H1 (cell line): ENCODE measurements at places on chromosomes 3 and 15.

DNA sequence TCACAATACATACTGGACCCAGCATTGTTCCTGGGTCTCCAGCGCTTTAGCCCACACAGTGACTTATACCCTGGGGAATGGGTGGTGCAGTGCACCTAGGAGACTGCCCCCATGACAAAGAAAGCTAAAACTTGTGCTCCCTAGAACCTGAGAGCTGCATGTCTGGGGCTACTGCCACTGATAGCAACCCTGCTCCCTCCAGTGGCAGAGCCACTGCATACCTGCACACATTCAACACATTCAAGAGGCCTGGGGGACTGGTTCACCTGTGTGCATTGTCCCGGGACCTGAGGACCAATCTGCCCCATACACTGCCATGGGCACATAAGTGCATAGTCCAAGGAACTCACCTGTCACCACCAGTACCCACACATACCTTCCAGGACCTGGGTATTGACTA, 302.7 kb upstream of the MANF start:
- no peaks in the 10 kb centered on the region for H3K27me3 ChIP-seq
- no peaks in the 10 kb centered on the region for H3K4me1 ChIP-seq
- no peak for DNase-seq
- no peak overlapping the region for H3K4me3 ChIP-seq
- no peak overlapping the region for H3K27ac ChIP-seq
- H3K36me3 ChIP-seq, result peaks cover 7% of the 10 kb centered on the region; the same call in 1 of the 2 replicates

GRCh38 chr15:95327661-95328060, 1002.8 kb upstream of the NR2F2 start:
- no peak overlapping the region for H3K4me3 ChIP-seq
- H3K27me3 ChIP-seq, result no peaks in the 10 kb centered on the region
- peaks cover 3% of the 10 kb centered on the region for H3K4me1 ChIP-seq
- H3K27ac ChIP-seq, result no peak overlapping the region

DNA sequence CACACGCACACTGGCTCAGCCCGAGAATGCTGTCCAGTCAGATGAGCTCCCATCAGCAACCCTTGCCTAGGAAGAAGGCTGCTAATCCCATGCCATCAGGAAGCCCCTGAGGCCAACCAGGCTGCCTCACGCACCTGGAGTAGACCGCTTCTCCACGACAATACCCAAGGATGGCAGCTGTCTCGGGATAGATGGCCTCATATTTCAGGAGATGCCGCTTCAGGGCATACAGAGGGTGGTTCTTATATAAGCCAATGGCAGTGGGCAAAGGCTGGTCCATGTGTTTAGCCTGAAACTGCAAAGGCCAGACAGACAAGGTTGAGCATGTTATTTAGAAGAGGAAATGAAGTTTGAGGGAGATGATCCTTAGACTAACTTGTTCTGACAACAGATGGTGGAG, 22.2 kb downstream of the XPC start:
- no peak overlapping the region for H3K27ac ChIP-seq
- H3K27me3 ChIP-seq, result no peaks in the 10 kb centered on the region
- no peak overlapping the region for H3K4me3 ChIP-seq
- peaks cover 30% of the 10 kb centered on the region for H3K36me3 ChIP-seq

DNA sequence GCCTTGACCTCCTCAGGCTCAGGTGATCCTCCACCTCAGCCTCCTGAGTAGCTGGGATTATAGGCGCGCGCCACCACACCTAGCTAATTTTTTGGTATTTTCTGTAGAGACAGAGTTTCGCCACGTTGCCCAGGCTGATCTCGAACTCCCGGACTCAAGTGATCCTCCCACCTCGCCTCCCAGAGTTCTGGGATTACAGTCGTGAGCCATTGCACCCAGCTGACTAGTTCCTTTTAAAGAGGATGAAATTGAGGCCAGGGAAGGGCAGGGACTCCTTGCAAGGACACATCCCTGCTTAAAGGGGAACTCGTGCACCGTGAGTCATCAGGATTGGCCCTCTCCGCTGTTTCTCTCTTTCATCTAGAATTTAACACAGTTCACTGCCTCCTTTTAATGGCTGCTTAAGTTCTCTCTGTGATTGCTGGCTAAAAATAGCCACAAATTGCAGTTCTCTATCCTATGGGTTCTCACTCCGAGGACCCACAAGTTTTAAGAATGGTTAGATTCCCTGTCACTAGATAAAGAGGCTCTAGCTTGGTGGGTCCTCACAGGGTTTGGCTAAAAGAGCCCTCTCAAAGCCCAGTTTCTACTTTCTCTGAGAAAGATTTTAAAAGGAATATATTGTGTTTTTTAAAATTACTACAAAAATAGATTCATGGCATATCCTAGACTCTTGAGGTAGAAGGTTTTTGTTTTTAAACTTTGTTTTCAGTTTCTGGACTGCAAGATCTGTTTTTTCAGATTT, 1.4 kb downstream of the CRTAP start:
- H3K36me3 ChIP-seq, result no peaks in the 10 kb centered on the region
- peaks cover 5% of the 10 kb centered on the region for H3K4me1 ChIP-seq
- no peak for DNase-seq

- H3K27me3 ChIP-seq, result no peaks in the 10 kb centered on the region
- no peak overlapping the region for H3K27ac ChIP-seq
- no peak overlapping the region for H3K4me3 ChIP-seq
- H3K4me1 ChIP-seq, result no peaks in the 10 kb centered on the region
Observed at GRCh38 chr15:64530918-64531317, 70.5 kb downstream of the ZNF609 start.

DNA sequence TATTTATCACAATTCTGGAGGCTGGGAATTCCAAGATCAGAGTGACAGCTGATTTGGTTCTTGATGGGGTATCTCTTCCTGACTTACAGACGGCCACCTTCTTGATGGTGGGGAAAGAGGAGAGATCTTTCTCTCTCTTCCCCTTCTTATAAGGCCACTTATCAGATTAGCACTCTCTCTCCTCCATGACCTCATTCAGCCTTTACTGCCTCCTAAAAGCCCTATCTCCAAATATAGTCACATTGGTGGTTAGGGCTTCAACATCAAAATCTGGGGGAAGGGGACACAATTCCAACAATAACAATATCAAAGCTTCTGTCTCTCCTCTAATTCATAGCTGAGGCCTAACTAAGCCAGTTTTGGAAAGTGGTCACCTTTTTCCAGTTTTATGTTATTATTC, 91.7 kb upstream of the MBNL1 start:
- H3K36me3 ChIP-seq, result no peaks in the 10 kb centered on the region
- no peak for DNase-seq
- H3K27ac ChIP-seq, result no peak overlapping the region
- H3K4me1 ChIP-seq, result no peaks in the 10 kb centered on the region
- no peaks in the 10 kb centered on the region for H3K27me3 ChIP-seq
- no peak overlapping the region for H3K4me3 ChIP-seq

DNA sequence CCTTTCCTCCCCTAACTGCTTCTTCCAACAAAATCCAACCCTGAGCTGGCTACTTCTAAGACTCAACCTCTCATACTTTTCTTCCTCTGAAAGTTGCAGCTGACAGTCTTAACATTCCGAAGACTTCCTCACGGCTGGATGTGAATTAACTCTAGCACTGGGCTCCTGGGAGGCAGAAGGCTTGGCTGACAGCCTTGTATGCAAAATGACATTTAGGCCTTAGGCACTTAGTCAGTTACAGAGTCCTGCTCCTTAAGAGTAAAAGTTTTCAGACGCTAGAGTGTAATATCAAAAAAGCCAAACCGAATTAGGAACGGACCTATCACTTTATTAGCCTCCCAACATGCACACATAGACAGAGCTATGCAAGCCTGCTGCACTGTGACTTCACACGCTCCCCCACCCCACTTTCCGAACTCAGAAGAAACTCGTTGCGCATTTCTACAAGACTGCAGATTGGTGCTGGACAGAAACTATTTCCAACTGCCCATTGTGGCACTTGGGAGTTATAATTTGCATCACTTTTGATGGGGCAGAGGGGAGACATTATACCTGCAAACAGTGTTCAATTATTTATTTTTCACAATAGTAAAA, 15.5 kb upstream of the ANXA2 start:
- DNase-seq, result no peak
- no peaks in the 10 kb centered on the region for H3K4me1 ChIP-seq
- no peak overlapping the region for H3K4me3 ChIP-seq
- no peaks in the 10 kb centered on the region for H3K27me3 ChIP-seq
- H3K36me3 ChIP-seq, result no peaks in the 10 kb centered on the region

DNA sequence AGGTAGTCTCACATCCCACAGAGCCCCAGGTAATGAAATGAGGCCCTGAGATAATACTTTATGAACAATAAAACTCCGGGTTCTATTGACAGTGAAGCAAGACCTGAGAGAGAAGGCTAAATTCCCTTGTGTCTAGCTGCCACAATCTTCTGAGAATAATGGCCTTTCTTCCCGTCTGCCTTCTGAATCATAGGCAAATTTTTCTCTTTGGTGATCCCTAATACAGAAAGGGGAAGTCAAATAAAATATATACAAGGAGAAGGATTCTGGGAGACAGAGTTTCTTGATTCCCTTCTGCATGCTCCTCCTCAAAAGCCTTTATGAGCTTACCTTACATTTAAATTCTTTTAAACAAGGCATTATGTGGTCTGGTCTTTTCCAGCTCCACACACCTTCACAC, 29.9 kb upstream of the CCR2 start:
- no peak for DNase-seq
- no peak overlapping the region for H3K27ac ChIP-seq
- H3K27me3 ChIP-seq, result no peaks in the 10 kb centered on the region
- no peak overlapping the region for H3K4me3 ChIP-seq
- no peaks in the 10 kb centered on the region for H3K36me3 ChIP-seq

- H3K27me3 ChIP-seq, result no peaks in the 10 kb centered on the region
- no peak overlapping the region for H3K27ac ChIP-seq
- DNase-seq, result no peak
Observed at GRCh38 chr15:63476229-63476632, 28.2 kb upstream of the USP3 start.
